ENCODE measurements at places on chromosomes 11 and 22. TPM values are rescaled to one million over a fixed set of nuclear protein-coding genes. Genes with fewer than 3 reads are reported as not detected.

GRCh38 chr11:17026487-17027082 lies 12.4 kb upstream of the PLEKHA7 start:
- H3K27ac ChIP-seq, result no peak overlapping the region
- no peaks in the 10 kb centered on the region for H3K27me3 ChIP-seq
- H3K36me3 ChIP-seq, result no peaks in the 10 kb centered on the region
- no peak for DNase-seq

The MPZL2 gene
- total RNA-seq, result not detected

The ARFGAP3 gene
- 83.2 TPM for total RNA-seq

GRCh38 chr11:134994431-134994830 lies 582.4 kb upstream of the B3GAT1 start:
- no peaks in the 10 kb centered on the region for H3K27me3 ChIP-seq
- H3K27ac ChIP-seq, result no peak overlapping the region
- no peak for DNase-seq

DNA sequence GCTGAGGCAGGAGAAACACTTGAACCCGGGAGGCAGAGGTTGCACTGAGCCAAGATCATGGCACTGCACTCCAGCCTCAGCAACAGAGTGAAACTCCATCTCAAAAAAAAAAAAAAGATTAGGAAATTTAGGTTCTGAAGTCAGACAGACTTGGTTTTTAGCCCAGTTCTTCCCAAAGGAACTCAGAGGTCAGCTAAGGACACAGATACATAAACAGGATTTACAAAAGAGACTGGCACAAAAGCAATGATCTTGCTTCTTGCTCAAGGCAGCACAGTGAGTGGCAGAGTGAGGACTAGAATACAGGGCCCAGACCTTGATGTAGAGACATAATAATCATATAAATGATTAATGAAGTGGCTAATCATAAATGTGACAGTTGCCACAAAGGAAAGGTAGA lies 25.4 kb upstream of the RRAS2 start:
- no peak overlapping the region for H3K27ac ChIP-seq
- H3K4me1 ChIP-seq, result peaks cover 55% of the 10 kb centered on the region
- DNase-seq, result peak; percentile 80

DNA sequence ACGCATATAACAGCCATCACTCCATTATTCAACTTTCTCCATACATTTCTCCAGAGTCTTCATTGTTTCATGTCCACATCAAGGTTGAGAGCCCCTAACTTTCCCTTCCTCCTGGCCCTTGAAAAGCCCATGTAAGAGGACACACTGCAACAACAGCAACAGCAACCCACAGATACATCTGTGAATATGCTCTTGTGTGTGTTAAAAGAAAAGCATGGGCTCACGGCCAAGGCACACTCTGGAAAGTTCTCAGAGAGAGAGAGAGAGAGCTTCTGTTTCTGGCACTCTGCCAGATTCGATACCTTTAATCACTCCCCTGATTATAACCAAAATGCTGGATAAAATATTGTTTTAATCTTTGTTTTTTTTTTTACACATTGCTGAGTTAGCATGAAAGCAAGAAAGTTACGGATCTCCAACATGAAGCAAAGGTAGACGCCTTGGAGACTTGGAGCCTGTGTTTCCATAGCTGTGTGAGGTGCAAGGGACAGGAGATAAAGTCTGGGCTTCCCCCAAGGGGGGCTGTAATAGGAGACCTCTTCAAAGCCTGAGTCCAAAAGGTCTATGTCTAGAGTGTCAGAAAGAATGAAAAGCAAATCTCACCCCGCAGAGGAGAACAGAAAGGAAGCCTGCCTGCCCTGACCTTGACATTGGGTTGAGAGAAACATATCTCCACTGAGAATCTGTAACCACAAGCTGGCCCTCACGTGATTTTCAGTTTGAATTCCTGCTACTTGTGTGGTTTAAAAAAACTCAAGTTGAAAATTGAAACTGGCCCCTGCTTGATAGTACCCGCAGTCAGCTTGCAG lies 33.7 kb upstream of the MPPED1 start:
- no peaks in the 10 kb centered on the region for H3K4me1 ChIP-seq
- DNase-seq, result peak; percentile 10
- H3K27ac ChIP-seq, result no peak overlapping the region
- H3K4me3 ChIP-seq, result no peak overlapping the region
- H3K27me3 ChIP-seq, result peaks cover 54% of the 10 kb centered on the region

GRCh38 chr22:39638958-39639357 lies 68.4 kb downstream of the CACNA1I start:
- no peak overlapping the region for H3K4me3 ChIP-seq
- peaks cover 5% of the 10 kb centered on the region for H3K4me1 ChIP-seq
- no peak overlapping the region for H3K27ac ChIP-seq
- H3K36me3 ChIP-seq, result no peaks in the 10 kb centered on the region
- peak; percentile 20 for DNase-seq

- no peak overlapping the region for H3K4me3 ChIP-seq
- peaks cover 11% of the 10 kb centered on the region for H3K4me1 ChIP-seq
- H3K27ac ChIP-seq, result no peak overlapping the region
- no peaks in the 10 kb centered on the region for H3K27me3 ChIP-seq
Observed at GRCh38 chr11:87128372-87128771, 90.6 kb downstream of the TMEM135 start.

DNA sequence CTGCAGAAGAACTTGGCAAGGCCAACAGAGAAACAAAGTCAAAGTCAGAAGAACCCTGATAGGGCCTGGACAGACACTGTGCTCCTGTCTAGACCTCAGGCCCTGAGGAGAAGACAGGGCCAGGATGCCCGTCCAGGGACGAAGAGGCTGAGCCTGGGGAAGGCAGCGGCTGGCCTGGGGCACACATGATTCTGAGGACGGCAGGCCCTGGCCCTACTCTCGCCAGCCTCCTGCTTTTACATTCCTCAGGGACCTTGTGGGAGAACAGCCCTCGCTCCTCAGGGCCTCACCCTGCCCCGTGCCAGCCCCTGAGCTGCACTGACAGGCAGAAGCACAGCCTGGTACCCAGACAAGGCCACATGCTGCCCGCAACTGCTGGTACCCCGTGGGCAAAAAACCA lies 43.6 kb upstream of the TTLL12 start:
- no peak for DNase-seq
- no peaks in the 10 kb centered on the region for H3K36me3 ChIP-seq
- H3K27ac ChIP-seq, result no peak overlapping the region
- no peak overlapping the region for H3K4me3 ChIP-seq

- DNase-seq, result peak; percentile 59
- no peak overlapping the region for H3K4me3 ChIP-seq
- no peaks in the 10 kb centered on the region for H3K36me3 ChIP-seq
- peaks cover 45% of the 10 kb centered on the region for H3K4me1 ChIP-seq
Observed at GRCh38 chr11:19980957-19981669, 179.2 kb downstream of the DBX1 start.

The GNG3 gene
- not detected for total RNA-seq

The NAALAD2 gene
- total RNA-seq, result 0.76 TPM

The HBB gene
- not detected for total RNA-seq

- H3K27ac ChIP-seq, result no peak overlapping the region
- no peak for DNase-seq
- no peak overlapping the region for H3K4me3 ChIP-seq
- no peaks in the 10 kb centered on the region for H3K36me3 ChIP-seq
- no peaks in the 10 kb centered on the region for H3K27me3 ChIP-seq
Observed at GRCh38 chr11:90795746-90796145, 572.9 kb upstream of the CHORDC1 start.

The CHST1 gene
- total RNA-seq, result not detected

GRCh38 chr22:39098026-39098425 lies 982 bp downstream of the APOBEC3H start:
- no peak for DNase-seq
- H3K4me1 ChIP-seq, result no peaks in the 10 kb centered on the region
- H3K36me3 ChIP-seq, result no peaks in the 10 kb centered on the region
- no peaks in the 10 kb centered on the region for H3K27me3 ChIP-seq

The LIN7C gene
- 47.0 TPM for total RNA-seq

DNA sequence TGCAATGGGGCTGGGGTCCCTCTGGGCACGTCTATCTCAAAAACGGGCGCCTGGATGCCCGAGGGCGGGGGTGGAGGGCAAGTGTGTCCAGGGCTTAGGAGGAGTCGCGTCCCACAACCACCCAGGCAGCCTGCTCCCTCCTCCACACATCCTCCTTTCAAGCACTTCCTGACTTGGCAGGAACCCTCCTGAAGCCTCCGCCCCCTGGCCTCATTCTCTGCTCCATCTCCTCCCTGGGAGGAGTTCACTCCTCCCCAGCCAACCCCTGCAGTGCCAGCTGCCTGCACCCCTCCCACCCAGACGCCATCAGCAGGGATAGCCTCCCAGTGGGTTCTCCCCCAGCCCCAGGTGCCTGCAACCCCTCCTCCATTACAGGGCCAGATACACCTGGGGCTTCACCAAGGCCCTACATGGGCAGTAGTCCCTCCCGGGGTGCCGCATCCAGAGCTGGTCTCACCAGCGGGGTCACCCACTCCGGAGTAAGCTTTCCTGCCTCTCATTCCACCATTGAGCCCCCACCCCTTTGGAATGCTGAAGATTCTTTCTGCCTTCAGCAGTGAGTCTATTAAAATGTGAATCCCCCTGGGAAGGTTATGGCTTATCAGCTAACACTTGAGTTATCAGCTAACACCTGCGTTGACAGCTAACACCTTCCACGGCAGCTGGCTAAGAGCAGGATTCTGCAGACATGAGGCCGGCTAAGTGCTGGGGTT lies 24.4 kb downstream of the RTN4R start:
- H3K27me3 ChIP-seq, result no peaks in the 10 kb centered on the region
- H3K36me3 ChIP-seq, result no peaks in the 10 kb centered on the region
- peak overlapping the region; percentile 45 for H3K4me3 ChIP-seq

GRCh38 chr11:96277696-96278038 lies 65.3 kb downstream of the MAML2 start:
- H3K4me1 ChIP-seq, result peaks cover 44% of the 10 kb centered on the region
- no peak for DNase-seq
- peak overlapping the region; percentile 75 for H3K27ac ChIP-seq
- no peaks in the 10 kb centered on the region for H3K27me3 ChIP-seq

DNA sequence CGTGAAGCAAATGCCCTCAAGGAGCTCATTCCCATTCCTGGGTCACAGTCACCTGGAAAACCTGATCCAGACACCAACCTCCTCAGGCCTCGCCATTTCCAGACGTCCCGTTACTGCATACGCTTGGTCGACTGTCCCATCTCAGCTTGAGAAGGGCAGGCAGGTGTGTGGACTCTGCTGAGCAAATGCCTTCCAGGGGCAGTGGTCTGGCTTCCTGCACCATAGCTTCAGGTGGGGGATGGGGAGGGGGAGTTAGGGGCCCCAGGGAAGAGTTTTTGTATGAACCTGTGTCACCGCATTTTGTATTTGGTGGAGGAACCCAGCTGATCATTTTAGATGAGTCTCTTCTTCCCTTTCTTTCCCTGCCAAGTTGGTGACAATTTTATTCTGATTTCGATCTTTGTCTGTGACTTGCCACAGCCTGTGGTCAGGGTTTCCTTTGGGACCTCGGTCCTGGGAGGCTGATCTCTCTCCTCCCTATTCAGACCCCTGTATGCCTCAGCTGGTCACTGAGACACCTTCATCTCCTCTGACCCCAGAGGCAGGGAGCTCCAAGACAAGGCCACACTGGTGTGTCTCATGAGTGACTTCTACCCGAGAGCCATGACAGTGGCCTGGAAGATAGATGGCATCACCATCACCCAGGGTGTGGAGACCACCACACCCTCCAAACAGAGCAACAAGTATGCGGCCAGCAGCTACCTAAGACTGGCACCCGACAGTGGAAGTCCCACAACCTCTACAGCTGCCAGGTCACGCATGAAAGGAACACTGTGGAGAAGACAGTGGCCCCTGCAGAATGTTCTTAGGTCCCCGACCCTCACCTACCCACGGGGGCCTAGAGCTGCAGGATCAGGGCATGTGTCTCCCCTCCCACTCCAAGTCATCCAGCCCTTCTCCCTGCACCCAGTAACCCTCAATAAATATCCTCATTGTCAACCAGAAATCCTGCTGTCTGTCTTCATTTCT lies 22.9 kb downstream of the IGLL5 start:
- H3K4me3 ChIP-seq, result no peak overlapping the region
- no peaks in the 10 kb centered on the region for H3K4me1 ChIP-seq
- no peaks in the 10 kb centered on the region for H3K36me3 ChIP-seq
- H3K27me3 ChIP-seq, result peaks cover 22% of the 10 kb centered on the region

The FGF19 gene
- not detected for total RNA-seq

GRCh38 chr11:32328392-32328791 lies 106.9 kb downstream of the WT1 start:
- H3K27me3 ChIP-seq, result peaks cover 13% of the 10 kb centered on the region
- no peak overlapping the region for H3K27ac ChIP-seq
- no peak for DNase-seq
- no peak overlapping the region for H3K4me3 ChIP-seq
- H3K36me3 ChIP-seq, result no peaks in the 10 kb centered on the region
- H3K4me1 ChIP-seq, result no peaks in the 10 kb centered on the region

DNA sequence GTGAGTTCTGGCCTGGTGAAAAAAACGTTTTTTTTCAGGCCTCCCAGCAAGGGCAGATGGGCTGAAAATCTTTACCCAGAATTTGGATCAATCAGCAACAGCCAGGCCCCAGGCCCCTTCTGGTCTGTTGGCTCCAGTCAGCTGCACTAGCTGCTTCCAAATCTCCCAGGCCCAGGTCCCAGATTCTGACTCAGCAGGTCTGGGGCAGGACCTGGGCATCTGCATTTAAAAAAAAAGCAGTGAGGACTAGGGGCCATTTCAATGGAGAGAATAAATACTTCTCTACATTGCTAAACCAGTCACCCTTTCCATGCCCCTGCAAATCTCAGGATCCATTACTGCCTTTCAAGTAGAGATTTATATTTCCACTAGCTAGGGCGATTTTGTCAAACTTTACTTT lies 4.3 kb downstream of the SLC15A3 start:
- H3K4me3 ChIP-seq, result no peak overlapping the region
- H3K27me3 ChIP-seq, result no peaks in the 10 kb centered on the region
- H3K36me3 ChIP-seq, result no peaks in the 10 kb centered on the region
- H3K4me1 ChIP-seq, result no peaks in the 10 kb centered on the region

GRCh38 chr11:36744375-36745168 lies 146.5 kb upstream of the RAG2 start:
- H3K4me1 ChIP-seq, result no peaks in the 10 kb centered on the region
- peaks cover 8% of the 10 kb centered on the region for H3K27me3 ChIP-seq
- no peak overlapping the region for H3K4me3 ChIP-seq
- H3K27ac ChIP-seq, result no peak overlapping the region
- no peaks in the 10 kb centered on the region for H3K36me3 ChIP-seq
- DNase-seq, result peak; percentile 78

GRCh38 chr11:73520353-73521061 lies 77.4 kb downstream of the FAM168A start:
- H3K4me3 ChIP-seq, result no peak overlapping the region
- H3K4me1 ChIP-seq, result peaks cover 24% of the 10 kb centered on the region
- DNase-seq, result no peak
- no peak overlapping the region for H3K27ac ChIP-seq

- H3K27me3 ChIP-seq, result peaks cover 42% of the 10 kb centered on the region
- H3K4me1 ChIP-seq, result no peaks in the 10 kb centered on the region
- H3K36me3 ChIP-seq, result no peaks in the 10 kb centered on the region
- H3K27ac ChIP-seq, result no peak overlapping the region
Observed at GRCh38 chr11:124712392-124712791, 27.4 kb upstream of the NRGN start.

- no peaks in the 10 kb centered on the region for H3K27me3 ChIP-seq
- DNase-seq, result no peak
- no peak overlapping the region for H3K4me3 ChIP-seq
- no peaks in the 10 kb centered on the region for H3K36me3 ChIP-seq
Observed at GRCh38 chr22:18114976-18115652, 4.5 kb downstream of the TUBA8 start.

All from GM23248 (cell line).